Type B pancreatic cell (in vitro differentiated cells): ENCODE measurements at places on chromosomes 5 and 9. TPM values are rescaled to one million over a fixed set of nuclear protein-coding genes. Genes with fewer than 3 reads are reported as not detected.

GRCh38 chr5:73096239-73096575 is 24.2 kb upstream of the TMEM171 start:
- no peaks in the 10 kb centered on the region for H3K36me3 ChIP-seq
- H3K4me3 ChIP-seq, result no peak overlapping the region
- H3K4me1 ChIP-seq, result no peaks in the 10 kb centered on the region
- no peaks in the 10 kb centered on the region for H3K27me3 ChIP-seq

The PCDHGB7 gene
- total RNA-seq, result 4.4 and 8.5 TPM in 2 replicates

GRCh38 chr9:80679916-80680315 is 1009.4 kb downstream of the TLE1 start:
- H3K27me3 ChIP-seq, result no peaks in the 10 kb centered on the region
- no peak for DNase-seq
- no peak overlapping the region for H3K27ac ChIP-seq
- peaks cover 8% of the 10 kb centered on the region for H3K4me1 ChIP-seq
- H3K36me3 ChIP-seq, result no peaks in the 10 kb centered on the region

The PCDHA1 gene
- total RNA-seq, result 0.45 TPM in 1 of 2 replicates, not detected in the other

The DDX46 gene
- 46.0 and 66.3 TPM in 2 replicates for total RNA-seq

DNA sequence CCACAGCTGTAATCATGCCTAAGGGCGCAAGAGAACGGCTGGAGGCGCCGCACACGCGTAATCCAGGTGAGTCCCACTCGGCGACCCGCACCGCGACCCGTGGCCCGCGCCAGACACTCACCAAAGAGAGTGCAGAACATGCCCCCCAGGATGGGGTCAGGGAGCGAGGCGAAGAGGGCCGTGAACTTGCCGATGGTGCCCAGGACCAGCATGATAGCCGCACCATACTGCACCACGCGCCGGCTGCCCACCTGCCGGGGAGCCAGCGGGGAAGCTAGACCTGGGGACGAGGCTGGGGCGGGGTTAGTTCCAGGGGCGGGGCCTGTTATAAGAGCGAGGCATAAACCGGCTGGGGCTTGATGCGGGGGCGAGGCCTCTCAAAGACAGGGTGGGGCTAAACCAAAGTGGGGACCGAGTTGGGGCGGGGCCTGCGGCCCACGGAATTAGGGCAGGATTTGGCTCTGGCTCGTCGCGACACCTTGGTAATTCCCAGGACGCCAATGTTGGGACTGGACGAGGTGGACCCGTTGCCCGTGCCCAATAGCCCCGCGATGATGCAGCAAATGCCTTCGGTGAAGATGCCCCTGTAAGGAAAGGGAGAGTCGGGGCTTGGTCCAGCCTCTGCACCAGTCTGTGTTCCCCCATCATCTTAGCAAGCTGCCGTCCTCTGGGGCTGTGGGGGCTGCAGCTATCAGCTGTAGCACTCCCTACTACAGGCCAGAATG is 4.8 kb downstream of the SLC23A1 start:
- DNase-seq, result no peak
- no peak overlapping the region for H3K4me3 ChIP-seq
- no peaks in the 10 kb centered on the region for H3K27me3 ChIP-seq
- H3K36me3 ChIP-seq, result peaks cover 3% of the 10 kb centered on the region
- H3K4me1 ChIP-seq, result peaks cover 2% of the 10 kb centered on the region

DNA sequence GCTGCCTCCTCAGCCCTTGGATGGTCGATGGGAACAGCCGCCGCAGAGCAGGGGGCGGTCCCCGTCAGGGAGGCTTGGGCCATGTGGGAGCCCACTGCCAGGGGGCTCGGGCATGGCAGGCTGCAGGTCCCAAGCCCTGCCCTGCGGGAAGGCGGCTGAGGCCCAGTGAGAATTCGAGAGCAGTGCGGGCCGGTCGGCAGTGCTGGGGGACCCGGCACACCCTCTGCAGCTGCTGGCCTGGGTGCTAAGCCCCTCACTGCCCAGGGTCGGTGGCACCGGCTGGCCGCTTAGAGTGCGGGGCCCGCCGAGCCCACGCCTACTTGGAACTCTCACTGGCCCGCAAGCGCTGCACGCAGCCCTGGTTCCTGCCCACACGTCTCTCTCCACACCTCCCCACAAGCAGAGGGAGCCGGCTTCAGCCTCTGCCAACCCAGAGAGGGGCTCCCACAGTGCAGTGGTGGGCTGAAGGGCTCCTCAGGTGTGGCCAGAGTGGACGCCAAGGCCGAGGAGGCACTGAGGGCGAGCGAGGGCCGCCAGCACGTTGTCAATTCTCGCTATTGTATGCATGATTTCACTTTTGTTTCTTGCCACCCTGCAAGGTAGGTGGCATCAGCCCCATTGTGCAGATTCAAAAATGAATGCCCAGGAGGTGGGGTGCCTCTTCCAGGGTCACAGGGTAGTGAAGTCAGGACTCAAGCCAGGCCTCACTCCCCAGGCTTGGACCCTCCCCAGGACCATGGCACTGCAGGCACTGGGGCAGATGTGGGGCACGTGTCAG is 48.6 kb downstream of the COL15A1 start:
- H3K27me3 ChIP-seq, result peaks cover 14% of the 10 kb centered on the region
- peaks cover 15% of the 10 kb centered on the region for H3K4me1 ChIP-seq
- no peaks in the 10 kb centered on the region for H3K36me3 ChIP-seq
